NCI-H1694 treated with DMSO at 0.1 percent for 48 hours (cell line): ENCODE measurements at places on chromosomes 7 and 10.

DNA sequence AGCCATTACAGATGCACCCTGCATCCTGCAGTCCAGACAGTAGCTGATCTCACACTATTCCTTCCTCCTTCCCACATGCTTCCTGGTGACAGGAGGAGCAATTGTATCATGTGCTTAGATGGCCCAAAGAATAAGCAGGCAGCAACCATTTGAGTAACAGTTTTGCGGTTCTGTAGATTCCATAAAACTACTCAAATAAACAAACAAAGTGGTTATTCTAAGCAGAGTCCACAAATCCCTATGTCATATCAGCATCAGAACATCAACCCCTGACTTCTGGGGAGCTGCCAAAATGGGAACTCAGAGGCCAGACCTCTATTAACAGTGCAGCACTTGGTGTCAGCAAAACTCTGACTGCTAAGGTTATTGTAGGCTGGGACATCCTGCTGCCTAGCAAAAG, 226.0 kb downstream of the SORCS1 start:
- DNase-seq = no peak

GRCh38 chr10:91190876-91191583, 29.4 kb upstream of the PCGF5 start:
- no peak for DNase-seq

GRCh38 chr7:155753446-155753965, 58.8 kb downstream of the SHH start:
- no peak for DNase-seq

- DNase-seq = no peak
Observed at GRCh38 chr10:133466683-133467275, 13.0 kb downstream of the SCART1 start.

- no peak for DNase-seq
Observed at GRCh38 chr10:33136781-33137180, 178.8 kb upstream of the ITGB1 start.

- no peak for DNase-seq
Observed at GRCh38 chr7:151449990-151450389, 10.0 kb upstream of the CRYGN start.

DNA sequence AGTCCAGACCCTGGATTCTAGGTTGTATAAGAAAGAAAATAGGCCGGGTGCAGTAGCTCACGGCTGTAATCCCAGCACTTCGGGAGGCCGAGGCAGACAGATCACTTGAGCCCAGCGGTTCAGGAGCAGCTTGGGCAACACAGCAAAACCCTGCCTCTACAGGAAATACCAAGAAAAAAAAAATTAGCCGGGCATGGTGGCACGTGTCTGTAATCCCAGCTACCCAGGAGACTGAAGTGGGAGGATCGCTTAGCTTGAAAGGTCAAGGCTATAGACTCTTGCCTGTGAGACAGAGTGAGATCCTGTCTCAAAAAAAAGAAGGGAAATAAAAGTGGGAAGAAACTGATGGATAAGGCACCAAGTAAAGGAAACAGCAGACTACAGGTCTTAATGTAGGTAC, 287.9 kb upstream of the KLF14 start:
- DNase-seq = no peak

DNA sequence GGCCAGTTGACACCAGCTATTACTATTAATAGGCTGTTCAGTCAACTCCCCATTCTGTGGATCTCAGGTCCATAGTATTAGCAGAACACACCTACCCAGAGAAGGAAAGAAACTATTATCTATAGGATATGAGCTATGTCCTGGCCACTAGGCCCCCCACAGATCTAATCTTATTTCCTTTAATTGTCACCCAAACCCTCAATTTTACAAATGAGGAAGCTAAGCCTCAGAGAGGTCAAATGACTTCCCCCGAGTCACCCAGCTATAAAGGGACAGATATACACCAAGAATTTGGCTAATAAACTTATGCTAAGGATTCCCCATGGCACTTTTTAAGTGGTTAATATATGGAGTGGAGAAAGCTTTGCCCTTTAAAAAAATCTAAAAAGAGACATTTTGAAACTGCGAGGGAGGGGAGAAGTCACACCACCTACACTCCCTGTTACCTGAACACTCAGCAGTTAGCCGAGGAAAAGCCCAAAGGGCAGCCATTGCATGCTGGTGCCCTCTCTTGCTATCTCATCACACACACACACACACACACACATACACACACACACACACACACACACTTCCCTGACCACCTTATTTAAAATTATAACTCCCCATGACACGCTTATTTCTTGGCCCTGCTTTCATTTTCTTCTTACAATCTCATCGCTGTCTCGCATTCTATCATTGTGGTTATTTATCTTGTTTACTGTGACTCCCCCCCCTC, 157.0 kb upstream of the ADO start:
- DNase-seq = no peak

DNA sequence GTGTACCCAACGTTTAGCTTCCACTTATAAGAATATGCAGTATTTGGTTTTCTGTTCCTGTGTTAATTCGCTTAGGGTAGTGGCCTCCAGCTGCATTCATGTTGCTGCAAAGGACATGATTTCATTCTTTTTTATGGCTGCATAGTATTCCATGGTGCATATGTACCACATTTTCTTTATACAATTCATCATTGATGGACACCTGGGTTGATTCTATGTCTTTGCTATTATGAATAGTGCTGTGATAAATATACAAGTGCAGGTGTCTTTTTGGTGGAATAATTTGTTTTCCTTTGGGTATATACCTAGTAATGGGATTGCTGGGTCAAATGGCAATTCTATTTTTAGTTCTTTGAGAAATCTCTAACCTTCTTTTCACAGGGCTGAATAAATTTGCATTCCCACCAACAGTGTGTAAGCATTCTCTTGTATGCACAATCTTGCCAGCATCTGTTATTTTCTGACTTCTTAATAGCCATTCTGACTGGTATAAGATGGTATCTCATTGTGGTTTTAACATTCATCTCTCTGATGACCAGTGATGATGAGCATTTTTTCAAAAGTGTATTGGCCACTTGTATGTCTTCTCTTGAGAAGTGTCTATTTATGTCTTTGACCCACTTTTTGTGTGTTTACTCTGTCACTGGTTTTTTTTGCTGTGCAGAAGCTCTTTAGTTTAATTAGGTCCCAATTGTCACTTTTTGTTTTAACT, 72.5 kb upstream of the CC2D2B start:
- DNase-seq = no peak

GRCh38 chr7:101162551-101163278, 2.7 kb downstream of the VGF start:
- peak; percentile 25 for DNase-seq

- no peak for DNase-seq
Observed at GRCh38 chr7:19928247-19928646, 154.8 kb upstream of the TMEM196 start.

DNA sequence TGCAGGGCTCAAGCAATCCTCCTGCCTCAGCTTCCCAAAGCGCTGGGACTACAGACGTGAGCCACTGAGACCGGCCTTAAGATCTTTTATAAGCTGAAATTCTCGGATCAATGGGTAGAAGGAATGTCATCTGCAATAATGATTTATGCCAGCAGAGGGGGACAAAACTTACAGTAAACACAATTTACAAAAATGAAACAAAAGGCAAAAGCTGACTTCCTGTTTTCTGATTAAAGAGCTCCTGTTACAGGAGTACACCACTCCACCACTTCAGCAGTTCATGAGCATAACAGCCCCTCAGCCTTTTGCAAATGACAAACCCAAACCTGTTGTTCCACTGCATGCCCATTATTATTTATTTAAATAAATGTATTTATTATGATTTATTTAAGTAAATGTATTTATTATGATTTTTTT, 88.5 kb upstream of the ATP6V0A4 start:
- DNase-seq = peak; percentile 69

- no peak for DNase-seq
Observed at GRCh38 chr10:62335326-62335725, 38.8 kb upstream of the ZNF365 start.

DNA sequence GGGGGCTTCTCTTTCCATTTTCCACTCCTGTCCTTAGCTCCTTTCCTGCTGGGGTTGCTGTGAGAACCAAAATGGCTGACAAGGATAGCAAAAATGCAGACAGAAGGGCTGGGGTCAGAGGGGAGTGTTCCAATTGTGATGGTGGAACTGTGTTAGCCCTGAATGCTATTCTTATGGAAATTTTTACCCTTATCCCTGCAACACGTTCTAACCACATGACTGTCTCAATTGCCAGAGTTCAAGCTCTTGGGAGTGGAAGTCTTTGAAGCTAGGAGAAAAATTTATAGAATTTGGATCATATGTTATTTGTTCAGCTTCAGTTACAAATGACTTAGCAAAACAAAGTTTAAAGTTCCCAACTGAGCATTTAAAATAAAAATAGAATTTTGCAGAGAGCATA, 134.1 kb downstream of the ADCYAP1R1 start:
- no peak for DNase-seq

- DNase-seq = no peak
Observed at GRCh38 chr10:28293236-28294168, 9.4 kb downstream of the MPP7 start.
